ENCODE measurements at places on chromosomes 13 and 19.
A peak's percentile ranks its signal among the peaks of the same experiment; 100 is the strongest.

- no peak for DNase-seq
These were observed 63.0 kb upstream of the ZNF536 start for GRCh38 chr19:30309176-30309575.

DNA sequence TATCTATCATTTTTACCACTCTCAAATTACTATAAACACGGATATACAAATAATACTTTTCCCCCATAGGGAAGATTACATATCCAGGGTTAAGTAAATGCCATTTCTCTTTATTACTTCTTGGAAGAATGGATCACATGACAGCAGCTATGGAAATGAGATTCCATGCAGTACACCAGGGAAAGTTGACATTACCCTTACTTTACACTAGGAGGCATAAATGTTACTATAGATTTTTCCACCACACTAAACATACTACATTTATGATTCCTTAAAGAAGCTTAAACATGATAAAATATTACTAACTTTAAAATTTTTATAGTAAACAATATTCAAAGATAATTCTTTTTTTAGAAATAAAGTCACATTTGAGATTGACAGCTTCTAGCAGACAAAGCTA lies 611.4 kb downstream of the PCDH9 start:
- DNase-seq = no peak

- DNase-seq = no peak
These were observed 937 bp downstream of the ZNF841 start for GRCh38 chr19:52094526-52095130.

DNA sequence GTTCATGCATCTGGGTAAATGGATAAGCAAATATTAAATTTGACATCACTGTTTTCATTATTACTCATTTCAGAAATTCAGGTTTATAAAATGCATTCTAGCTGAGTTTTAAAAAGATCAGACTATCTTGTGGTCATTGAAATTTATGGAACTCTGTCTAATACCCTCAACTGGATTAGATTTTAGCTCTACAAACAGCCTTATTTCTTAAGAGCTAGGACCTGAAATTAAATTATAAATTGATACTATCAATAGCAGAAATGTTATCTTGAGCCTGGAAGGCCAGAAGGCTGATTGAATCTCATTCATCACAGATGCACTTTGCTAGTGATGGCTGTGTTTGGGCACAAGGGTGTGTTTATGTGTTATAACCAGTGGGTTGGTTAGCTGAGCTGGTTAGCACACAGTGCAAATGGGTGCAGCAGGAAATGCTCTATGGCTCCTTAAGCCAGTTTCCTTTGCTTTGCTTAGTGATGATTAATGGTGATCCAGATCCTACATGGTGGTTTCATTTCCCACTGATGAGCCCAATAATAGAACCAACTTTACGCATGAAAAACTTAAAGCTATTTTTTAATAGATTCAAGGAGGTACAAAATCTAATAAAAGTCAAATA lies 310.8 kb upstream of the KLF12 start:
- no peak for DNase-seq

- DNase-seq = no peak
These were observed 17.7 kb downstream of the NFIX start for GRCh38 chr19:13012690-13013608.

DNA sequence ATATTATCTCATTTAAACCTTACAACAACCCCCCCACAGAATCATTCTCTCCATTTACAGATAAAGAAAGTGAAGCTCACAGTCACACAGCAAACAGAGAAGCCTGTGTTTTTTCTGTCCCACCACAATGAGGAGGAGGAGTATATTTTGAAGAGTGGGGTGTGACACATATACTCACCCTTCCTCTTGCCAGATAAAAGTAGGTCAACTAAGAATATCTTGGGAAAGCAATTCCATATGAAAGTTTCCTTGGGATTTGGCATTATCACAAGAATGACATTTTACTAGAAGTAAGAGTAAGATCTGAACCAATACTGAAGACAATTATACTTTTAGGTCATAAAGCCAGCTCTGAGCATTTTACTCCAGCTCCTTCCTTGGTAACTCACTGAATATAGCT lies 287.5 kb upstream of the HTR2A start:
- no peak for DNase-seq

- no peak for DNase-seq
These were observed 2.3 kb upstream of the ASF1B start for GRCh38 chr19:14138576-14139265.

- no peak for DNase-seq
These were observed 47.5 kb downstream of the ATP11A start for GRCh38 chr13:112737294-112737693.

GRCh38 chr19:8251025-8251472 lies 41.9 kb downstream of the CERS4 start:
- DNase-seq = no peak

DNA sequence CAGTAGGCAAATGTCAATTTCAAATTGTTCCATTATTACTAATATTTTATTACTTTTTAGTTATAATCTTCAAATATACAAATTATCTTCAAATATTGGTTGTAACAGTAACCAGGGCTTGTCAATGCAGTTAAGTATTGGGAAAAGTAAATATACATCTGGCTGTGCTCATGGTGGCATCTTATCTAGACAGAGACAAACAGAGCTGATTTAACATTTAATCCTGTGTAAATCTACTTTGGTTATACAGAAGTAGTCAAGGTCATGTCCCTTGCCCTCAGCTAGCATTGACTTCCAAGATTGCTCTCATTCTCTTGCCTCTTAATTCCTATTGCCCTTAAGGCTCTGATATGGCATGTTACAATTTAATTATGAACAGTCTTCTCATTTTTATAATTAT lies 98.4 kb upstream of the KLHL1 start:
- DNase-seq = no peak

GRCh38 chr13:76796851-76797250 lies 89.4 kb downstream of the KCTD12 start:
- DNase-seq = no peak

GRCh38 chr19:33312065-33312464 lies 9.7 kb upstream of the CEBPA start:
- peak; percentile 30 for DNase-seq

DNA sequence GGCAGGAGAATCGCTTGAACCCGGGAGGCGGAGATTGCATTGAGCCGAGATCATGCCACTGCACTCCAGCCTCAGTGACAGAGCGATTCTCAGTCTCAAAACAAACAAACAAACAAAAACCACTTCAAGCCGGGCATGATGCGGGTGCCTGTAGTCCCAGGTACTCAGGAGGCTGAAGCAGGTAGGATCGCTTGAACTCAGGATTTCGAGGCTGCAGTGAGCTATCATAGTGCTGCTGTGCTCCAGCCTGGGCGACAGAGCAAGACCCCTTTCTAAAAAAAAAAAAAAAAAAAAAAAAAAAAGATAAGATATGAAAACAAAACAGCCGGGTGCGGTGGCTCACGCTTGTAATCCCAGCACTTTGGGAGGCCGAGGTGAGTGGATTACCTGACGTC lies 12.9 kb downstream of the PPP1R14A start:
- no peak for DNase-seq

GRCh38 chr13:30744681-30745077 lies 9.3 kb downstream of the ALOX5AP start:
- DNase-seq = no peak

GRCh38 chr13:23845105-23845725 lies 44.0 kb downstream of the MIPEP start:
- no peak for DNase-seq

DNA sequence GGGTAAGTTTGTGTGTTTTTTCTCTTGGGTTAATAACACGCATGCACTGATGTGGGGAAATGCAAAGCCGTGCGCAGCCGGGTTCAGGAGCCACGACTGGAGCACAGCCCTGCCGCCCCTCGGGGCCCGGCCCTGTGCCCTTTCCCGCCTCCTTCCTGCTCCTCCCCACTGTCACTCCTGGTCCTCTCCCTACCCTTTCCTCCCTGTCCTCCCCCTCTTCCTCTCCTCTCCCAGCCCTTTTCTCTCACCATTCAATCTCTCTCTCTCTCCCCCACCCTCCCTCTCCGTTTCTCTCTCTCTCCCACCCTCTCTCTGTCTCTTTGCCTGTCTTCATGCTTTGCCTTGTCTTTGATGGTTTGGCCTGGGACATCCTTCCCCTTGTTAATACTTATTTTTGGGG lies 27.2 kb downstream of the PLEKHJ1 start:
- DNase-seq = no peak

DNA sequence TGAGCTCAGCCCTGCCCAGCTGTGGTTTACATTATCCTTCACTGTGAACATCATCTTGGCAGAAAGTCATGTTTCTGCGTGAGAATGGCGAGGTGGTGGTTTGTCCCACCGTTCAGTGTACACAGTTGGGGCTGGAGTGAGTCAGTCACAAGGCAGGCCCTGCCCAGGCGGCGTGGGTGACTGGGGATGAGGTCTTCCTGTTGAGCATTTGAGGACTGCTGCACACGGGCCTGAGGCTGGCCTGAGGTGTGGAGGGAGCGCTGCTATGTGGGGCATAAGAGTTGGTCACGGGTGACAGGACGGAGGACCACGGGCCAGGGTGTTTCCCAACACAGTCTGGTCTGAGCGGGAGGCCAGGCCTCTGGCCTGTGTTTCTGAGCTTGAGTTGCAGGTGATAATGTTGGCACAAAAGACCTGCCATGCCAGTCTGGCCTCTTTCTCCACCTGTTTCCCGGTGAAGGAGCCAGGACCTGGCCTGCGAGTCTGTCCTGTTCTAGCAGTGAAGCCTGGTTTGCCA lies 13.4 kb upstream of the C19orf33 start:
- no peak for DNase-seq

DNA sequence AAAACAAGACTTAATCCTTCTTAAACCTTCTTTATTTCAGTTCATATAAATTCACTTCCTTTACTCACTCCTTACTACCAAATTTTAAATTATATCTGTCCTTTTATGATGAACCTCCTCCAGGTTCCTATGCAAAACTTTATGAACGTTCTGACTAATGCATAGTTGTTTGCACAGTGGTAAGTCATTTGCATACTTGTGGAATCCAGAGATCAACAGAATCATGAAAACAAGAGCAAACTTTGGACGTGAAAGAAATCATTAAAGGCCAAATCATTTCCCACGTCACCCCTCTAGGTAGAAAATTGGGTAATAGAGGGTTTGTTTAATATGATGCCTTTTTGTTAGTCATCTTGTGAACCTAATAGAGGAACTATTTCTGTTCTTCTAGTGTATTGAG lies 32.3 kb upstream of the MYCBP2 start:
- DNase-seq = no peak

- no peak for DNase-seq
These were observed 46.4 kb downstream of the THSD1 start for GRCh38 chr13:52359534-52359933.

GRCh38 chr19:44755219-44755618 lies 6.7 kb downstream of the BCL3 start:
- DNase-seq = no peak

GRCh38 chr13:48189171-48189570 lies 43.8 kb upstream of the ITM2B start:
- no peak for DNase-seq

GRCh38 chr13:43023289-43023963 lies at the start of gene DNAJC15:
Gene DNAJC15, plus strand, starts transcription at chr13:43023586. Its CDS starts 41 bp downstream, at chr13:43023627.
- peak; percentile 60 for DNase-seq
